ENCODE measurements at places on chromosomes 7 and 10.

GRCh38 chr7:67644151-67644550, 647.5 kb downstream of the TYW1 start:
- no peak for DNase-seq

GRCh38 chr10:116809483-116810119, 39.7 kb upstream of the ENO4 start:
- peak; percentile 23 for DNase-seq

GRCh38 chr7:106524690-106525059, 136.3 kb downstream of the CCDC71L start:
- DNase-seq: no peak

GRCh38 chr7:151062399-151063211, 3.2 kb downstream of the SLC4A2 start:
- no peak for DNase-seq

DNA sequence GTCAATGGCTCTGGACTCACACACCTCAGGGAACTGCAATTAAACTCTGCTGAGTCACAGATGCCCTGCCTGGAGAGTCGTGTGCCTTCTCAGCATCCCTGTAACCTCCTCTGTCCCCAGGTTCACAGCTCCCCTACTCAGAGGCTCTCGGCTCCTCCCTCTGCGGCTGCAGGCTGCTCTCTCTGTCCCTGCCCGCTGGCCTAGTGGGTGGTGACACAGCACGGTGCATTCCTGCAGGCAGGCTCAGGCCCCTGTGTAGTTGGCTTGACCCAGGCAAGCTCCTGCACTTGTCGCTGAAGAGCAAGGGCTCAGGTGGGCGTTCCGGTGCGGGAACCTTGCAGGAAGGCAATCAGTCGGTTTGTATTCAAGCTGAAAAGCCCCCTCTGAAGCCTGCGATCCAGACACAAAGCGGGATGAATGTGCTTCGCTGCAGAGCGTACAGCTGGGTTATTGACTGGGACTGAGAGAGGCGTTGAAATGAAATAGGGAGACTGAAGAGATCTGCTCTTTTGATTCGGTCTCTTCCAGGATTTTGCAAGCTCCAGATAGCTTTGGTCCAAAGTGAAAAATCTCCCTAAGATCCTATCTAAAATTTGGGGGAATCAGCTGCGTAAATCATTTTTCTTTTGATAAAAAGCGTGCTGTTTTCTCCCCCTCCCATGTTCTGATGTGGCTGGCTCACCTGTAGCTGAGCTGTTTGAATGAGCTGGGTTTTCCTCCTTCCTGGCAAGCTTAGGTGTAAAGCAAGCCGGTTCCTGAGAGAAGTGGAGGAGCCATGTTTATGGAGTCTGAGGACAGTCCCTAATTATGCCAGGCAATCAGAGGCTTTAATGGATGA, 208.7 kb upstream of the PHYHIPL start:
- no peak for DNase-seq

DNA sequence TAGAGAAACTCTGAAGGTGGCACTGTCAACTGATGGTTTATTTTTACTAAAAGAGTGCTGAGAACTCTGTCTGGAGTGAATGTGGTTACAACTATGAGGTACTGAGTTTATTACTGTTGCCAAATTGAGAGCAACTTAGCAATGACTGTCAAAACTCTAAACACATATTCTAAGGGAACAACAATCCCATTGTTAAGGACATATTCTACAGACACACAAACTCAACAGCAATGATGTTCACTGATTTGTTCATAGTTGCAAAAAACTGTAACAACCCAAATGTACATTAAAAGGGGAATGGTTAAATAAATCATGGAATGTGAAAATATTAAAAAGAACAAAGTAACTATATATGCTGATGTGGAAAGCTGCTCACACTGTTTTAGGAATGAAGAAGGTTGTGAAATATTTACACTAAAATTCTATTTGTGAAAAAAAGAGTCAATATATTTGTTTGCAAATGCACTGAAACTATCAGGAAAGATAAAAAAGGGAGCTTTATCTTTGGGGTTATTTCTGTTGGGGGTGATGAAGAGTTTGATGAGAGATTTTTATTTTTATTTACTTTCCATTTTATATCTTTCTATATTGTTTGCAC, 12.9 kb downstream of the PON2 start:
- DNase-seq: no peak

DNA sequence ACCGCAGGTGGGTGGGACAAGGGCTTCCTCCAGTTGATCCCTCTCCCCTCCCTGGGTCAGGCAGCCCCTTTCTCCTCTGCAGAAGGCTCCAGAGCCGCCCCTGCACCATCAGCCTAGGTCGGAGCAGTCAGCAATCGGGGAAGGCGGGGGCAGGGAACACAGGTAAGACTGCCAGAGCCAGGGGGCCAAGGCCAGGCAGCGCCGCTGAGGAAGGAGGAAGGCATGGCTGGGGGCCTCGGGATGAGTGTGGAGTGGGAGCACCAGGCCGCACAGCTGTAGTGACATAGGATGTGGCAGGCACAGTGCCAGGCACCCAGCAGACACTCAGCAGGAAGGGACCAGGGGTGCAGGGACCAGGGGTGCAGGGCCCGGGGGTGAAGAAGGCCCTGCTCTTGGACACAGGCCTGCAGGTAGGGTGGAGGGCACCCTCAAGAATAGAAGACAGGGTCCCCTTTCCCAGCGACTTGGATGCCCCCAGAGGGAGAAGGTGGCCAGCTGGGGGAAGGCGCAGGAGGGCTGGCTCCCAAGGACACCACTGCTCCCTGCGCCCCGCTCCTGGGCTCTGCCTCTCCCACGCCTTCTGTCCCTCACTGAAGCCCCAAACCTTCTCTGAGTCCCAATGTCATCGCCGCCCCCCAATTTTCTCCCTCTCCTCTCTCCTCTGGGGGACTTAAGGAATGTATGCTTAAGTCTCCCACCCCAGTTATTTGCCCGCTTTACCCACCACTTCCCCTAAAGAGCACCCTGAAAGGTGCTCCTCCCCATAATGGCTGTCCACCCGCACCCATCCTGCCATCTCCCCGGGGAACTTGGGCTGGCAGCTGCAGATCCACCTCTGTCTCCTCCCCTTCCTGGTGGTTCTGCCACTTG, 38.5 kb downstream of the CAMK2B start:
- no peak for DNase-seq

DNA sequence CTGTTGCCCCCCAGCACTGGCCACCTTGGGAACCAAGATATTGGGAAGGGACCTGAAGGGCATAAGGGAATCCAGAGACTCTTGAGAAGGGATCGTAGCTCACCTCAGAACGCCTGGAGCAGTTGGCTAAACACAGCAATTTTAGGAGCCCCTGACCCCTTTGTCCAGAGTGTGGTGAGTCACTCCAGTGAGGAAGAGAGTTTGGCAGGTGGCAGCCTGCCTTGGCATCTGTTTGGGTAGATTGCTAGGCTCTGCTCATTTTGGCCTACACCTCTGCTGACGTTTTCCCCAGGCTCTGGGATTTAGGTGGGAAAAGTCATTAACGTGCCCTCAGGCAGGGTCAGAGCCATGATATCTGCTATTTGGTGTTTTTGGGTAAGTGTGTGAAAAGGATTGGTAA, 100.6 kb downstream of the GRB10 start:
- DNase-seq: no peak

- DNase-seq: no peak
Measured at GRCh38 chr10:101284744-101285463, 55.6 kb upstream of the LBX1 start.

DNA sequence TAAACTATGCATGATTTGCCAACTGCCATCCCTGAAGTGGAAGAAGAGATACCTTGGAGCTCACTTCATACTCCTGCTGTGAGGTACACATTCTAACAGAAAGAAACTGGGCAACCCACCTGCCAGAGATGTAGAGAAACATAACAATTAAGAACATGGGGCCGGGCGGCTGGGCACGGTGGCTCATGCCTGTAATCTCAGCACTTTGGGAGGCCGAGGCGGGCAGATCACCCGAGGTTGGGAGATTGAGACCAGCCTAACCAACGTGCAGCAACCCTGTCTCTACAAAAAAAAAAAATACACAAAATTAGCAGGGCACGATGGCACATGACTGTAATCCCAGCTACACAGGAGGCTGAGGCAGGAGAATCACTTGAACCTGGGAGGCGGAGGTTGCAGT, 402.6 kb upstream of the ANKRD30A start:
- DNase-seq: no peak

All from OCI-M1 (cell line).